Activated CD4-positive, alpha-beta T cell treated with anti-CD3 and anti-CD28 coated beads for 36 hours (primary cell): ENCODE measurements at places on chromosomes 3 and 15. TPM values are rescaled to one million over a fixed set of nuclear protein-coding genes. Genes with fewer than 3 reads are reported as not detected.

DNA sequence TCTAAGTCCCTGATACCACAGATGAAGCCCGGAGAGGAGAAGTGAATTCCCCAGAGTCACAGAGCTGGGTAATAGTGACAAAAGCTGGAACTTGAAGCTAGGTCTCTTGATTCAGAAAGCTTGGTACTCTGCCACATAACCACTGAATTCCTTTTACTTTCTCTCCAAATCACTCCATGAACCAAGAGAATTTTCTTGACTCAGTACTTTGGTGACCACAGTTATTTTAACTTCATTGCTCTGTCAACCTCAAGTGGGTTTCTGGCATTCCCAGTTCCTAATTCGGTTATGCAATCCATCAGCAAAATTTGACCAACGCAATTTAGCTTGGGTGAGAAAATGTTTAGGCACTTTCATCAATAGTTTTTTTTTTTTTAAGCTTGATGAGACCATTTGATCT lies 61.0 kb upstream of the PPARG start:
- H3K36me3 ChIP-seq = no peaks in the 10 kb centered on the region
- H3K4me3 ChIP-seq = no peak overlapping the region
- H3K4me1 ChIP-seq = peaks cover 9% of the 10 kb centered on the region
- DNase-seq = no peak
- H3K27ac ChIP-seq = no peak overlapping the region

- no peak overlapping the region for H3K27ac ChIP-seq
- peak; percentile 21 for DNase-seq
- H3K4me1 ChIP-seq = peaks cover 10% of the 10 kb centered on the region
- no peaks in the 10 kb centered on the region for H3K36me3 ChIP-seq
Measured at GRCh38 chr3:18237251-18238005, 187.7 kb downstream of the SATB1 start.

GUCA1C gene
- not detected for total RNA-seq

DNA sequence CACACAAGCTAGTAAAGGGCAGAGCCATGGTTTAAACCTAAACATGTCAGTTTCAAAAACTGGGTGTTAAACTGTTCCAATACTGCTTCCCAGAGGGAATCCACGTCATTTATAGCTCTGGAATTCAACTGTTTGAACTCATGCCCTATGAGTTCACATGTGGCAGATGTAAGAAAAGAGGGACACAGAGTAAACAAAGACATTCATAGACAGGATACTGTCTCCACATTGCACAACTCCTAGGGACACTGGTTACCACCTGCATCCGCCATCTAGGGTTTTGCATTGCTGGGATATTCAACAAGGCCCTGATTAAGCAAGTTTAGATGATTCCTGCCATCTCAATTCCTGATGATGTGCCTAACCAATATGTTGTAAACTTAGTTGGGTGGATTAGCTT lies 134.1 kb upstream of the COL8A1 start:
- H3K27ac ChIP-seq = no peak overlapping the region
- H3K27me3 ChIP-seq = peaks cover 6% of the 10 kb centered on the region
- peaks cover 3% of the 10 kb centered on the region for H3K4me1 ChIP-seq

ACSBG1 gene
- total RNA-seq = 0.02 TPM

SLC9C1 gene
- total RNA-seq = not detected

PRTG gene
- not detected for total RNA-seq

GRCh38 chr15:94306700-94307650 lies 75.6 kb downstream of the MCTP2 start:
- H3K4me1 ChIP-seq = peaks cover 43% of the 10 kb centered on the region
- no peak overlapping the region for H3K4me3 ChIP-seq
- peak; percentile 38 for DNase-seq
- H3K36me3 ChIP-seq = peaks cover 53% of the 10 kb centered on the region
- H3K27me3 ChIP-seq = no peaks in the 10 kb centered on the region

GRCh38 chr3:16482194-16482769 lies 31.2 kb downstream of the RFTN1 start:
- peaks cover 82% of the 10 kb centered on the region for H3K4me1 ChIP-seq
- peaks cover 62% of the 10 kb centered on the region for H3K36me3 ChIP-seq

HYAL1 gene
- total RNA-seq = 0.37 TPM

- no peak overlapping the region for H3K27ac ChIP-seq
- peaks cover 3% of the 10 kb centered on the region for H3K27me3 ChIP-seq
- H3K4me3 ChIP-seq = no peak overlapping the region
Measured at GRCh38 chr3:151074256-151074655, 11.2 kb upstream of the MED12L start.

CEP19 gene
- total RNA-seq = 4.7 TPM

DNA sequence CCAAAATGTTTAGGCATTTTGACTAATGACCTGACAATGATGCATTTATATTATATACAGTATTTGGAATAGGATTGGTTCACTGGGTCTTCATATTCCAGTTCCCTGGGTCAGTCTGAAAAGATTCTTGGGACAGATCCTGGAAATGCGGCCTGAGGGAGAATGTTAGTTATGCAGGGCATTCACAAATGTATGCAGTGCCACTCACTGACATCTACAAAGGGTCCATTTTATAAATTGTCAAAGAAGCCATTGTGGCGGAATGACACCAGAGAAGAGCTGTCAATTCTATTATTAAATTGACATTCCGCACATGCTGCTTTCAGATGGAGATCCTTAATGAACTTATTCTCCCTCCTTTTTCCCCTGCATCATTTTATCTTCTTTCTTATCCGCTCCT lies 176.6 kb downstream of the VGLL3 start:
- H3K27me3 ChIP-seq = no peaks in the 10 kb centered on the region
- H3K4me3 ChIP-seq = no peak overlapping the region
- no peaks in the 10 kb centered on the region for H3K36me3 ChIP-seq
- DNase-seq = no peak
- H3K4me1 ChIP-seq = no peaks in the 10 kb centered on the region
- H3K27ac ChIP-seq = no peak overlapping the region

- no peak overlapping the region for H3K27ac ChIP-seq
- H3K4me3 ChIP-seq = no peak overlapping the region
- H3K4me1 ChIP-seq = peaks cover 2% of the 10 kb centered on the region
- H3K27me3 ChIP-seq = no peaks in the 10 kb centered on the region
- peaks cover 51% of the 10 kb centered on the region for H3K36me3 ChIP-seq
Measured at GRCh38 chr3:32712506-32713055, 27.6 kb downstream of the CNOT10 start.
